ENCODE measurements at places on chromosomes 7 and 10. TPM values are rescaled to one million over a fixed set of nuclear protein-coding genes. Genes with fewer than 3 reads are reported as not detected.
A peak's percentile ranks its signal among the peaks of the same experiment; 100 is the strongest.

DNA sequence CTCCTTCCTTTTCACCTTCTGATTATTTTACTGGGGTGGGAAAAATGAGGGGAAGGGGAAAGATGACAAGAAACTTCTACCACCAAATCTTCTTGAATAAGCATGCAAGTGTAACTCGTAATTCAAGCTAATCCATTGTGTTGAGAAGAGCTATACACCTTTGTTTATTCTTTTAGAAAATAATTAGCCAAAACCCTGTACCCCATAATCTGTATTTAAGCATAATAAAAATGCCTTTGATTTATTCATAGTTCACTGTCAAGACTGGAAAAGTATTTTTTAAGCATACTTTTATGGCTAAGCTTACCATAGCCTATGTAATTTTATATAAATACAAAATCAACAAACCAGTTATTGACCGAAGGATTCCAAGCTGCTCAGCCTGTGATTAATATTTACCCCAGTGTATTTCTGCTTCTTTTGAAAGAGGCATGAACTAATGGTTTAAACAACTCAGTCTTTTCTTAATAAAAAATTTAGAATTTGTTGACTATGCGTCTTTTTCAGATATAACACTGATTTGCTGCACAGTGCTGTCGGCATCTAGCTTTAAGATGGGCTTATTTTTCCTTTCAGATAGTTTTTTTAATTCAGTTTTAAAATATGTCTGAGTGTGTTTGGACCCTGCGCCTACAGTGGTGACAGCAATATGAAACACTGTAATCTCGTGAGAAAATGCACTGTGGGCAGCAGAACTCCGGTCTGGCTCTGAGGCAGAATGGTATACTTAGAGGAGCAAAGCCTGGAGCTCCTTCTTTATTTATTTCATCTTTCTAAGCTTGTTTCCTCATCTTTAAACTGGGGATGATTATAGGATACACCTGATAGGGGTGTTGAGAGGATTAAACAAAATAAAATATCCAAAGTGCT, 238.8 kb upstream of the LRGUK start:
- H3K4me3 ChIP-seq, result no peak overlapping the region
- no peak overlapping the region for H3K27ac ChIP-seq
- DNase-seq, result no peak
- H3K4me1 ChIP-seq, result no peaks in the 10 kb centered on the region
- H3K27me3 ChIP-seq, result no peaks in the 10 kb centered on the region
- H3K36me3 ChIP-seq, result peaks cover 9% of the 10 kb centered on the region

GRCh38 chr10:60645980-60646379, 132.3 kb upstream of the CDK1 start:
- H3K36me3 ChIP-seq, result no peaks in the 10 kb centered on the region
- H3K4me1 ChIP-seq, result peaks cover 26% of the 10 kb centered on the region
- no peak for DNase-seq
- H3K4me3 ChIP-seq, result no peak overlapping the region

GRCh38 chr7:33979300-33979806, 74.0 kb downstream of the BMPER start:
- H3K36me3 ChIP-seq, result no peaks in the 10 kb centered on the region
- H3K27ac ChIP-seq, result no peak overlapping the region
- no peak for DNase-seq
- H3K4me1 ChIP-seq, result no peaks in the 10 kb centered on the region

The ADAMTS14 gene
- total RNA-seq, result not detected

GRCh38 chr7:131829947-131830558, 273.6 kb upstream of the PODXL start:
- H3K4me1 ChIP-seq, result no peaks in the 10 kb centered on the region
- peaks cover 10% of the 10 kb centered on the region for H3K27me3 ChIP-seq
- no peaks in the 10 kb centered on the region for H3K36me3 ChIP-seq
- no peak for DNase-seq
- H3K27ac ChIP-seq, result no peak overlapping the region

The ELAPOR2 gene
- 4.1 TPM for total RNA-seq

The AOAH gene
- total RNA-seq, result 2.4 TPM

The ASB10 gene
- total RNA-seq, result not detected

DNA sequence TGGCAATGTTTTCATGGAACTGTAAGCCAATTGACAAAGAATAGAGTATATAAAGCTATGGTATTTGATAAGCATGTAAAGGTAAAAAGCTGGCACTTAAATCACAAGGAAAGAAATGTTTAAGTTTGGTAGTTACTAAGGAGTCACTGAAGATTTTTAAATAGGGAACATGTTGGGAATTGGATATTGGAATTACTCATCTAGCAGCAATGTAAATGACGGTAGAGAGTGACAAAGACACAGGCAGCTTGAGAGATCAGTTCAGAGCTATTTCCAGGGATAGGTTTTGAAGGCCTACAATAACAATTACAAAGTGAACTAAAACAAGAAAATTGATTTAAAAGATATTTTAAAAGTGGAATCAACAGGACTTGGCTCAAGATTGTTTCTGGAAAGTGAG, 36.8 kb downstream of the SP8 start:
- H3K27ac ChIP-seq, result no peak overlapping the region
- H3K27me3 ChIP-seq, result no peaks in the 10 kb centered on the region
- no peak overlapping the region for H3K4me3 ChIP-seq
- H3K4me1 ChIP-seq, result no peaks in the 10 kb centered on the region
- no peaks in the 10 kb centered on the region for H3K36me3 ChIP-seq

The OR2A25 gene
- not detected for total RNA-seq

The FRAT1 gene
- total RNA-seq, result 2.1 TPM

DNA sequence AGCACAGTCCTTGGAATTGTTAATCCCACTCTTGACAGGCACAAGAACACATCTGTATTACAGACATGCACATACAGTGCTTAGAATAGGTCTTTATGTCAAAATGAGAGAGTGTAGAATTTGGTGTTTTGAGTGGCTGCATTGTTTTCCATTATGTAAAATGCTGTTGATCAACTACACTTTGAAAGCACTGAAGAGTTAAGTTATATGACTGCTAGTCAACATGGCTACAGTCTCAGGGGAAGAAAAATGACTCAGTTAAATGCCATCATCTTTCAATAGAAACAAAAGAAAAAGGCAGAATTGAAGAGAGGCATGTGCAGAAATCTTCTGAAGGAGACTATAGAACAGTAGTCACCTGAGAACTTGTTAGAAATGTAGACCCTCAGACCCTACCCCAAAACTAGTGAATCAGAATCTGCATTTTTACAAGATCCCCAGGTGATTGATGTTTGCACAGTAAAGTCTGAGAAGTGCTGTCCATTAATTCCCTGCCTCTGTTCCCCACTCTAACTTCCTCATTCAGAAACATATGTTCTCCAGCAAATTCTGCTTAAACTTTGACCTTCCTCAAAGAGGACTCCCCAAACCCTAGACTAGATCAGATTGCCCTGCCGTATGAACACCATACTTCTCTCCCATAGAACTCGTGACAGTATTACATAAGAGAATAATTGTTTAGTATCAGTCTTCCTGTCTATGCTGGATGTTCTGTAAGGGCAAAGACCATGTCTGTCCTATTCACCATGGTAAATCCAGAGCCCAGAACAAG, 16.0 kb downstream of the SND1 start:
- no peak for DNase-seq
- H3K27ac ChIP-seq, result peak overlapping the region; percentile 84
- peaks cover 40% of the 10 kb centered on the region for H3K36me3 ChIP-seq
- no peaks in the 10 kb centered on the region for H3K27me3 ChIP-seq
- H3K4me1 ChIP-seq, result peaks cover 55% of the 10 kb centered on the region

The GHRHR gene
- total RNA-seq, result not detected

The GIMAP6 gene
- 30.2 TPM for total RNA-seq

- no peak overlapping the region for H3K4me3 ChIP-seq
- no peaks in the 10 kb centered on the region for H3K4me1 ChIP-seq
- no peak for DNase-seq
- H3K27ac ChIP-seq, result no peak overlapping the region
- no peaks in the 10 kb centered on the region for H3K36me3 ChIP-seq
These were observed 70.6 kb downstream of the ZPBP start for GRCh38 chr7:50022451-50022850.
